Stimulated activated CD4-positive, alpha-beta T cell treated with anti-CD3 and anti-CD28 coated beads, Interleukin-2, amount 100 ng/mL, for 24 hours (primary cell): ENCODE measurements at places on chromosomes 2 and 18.

- no peak for DNase-seq
These were observed 101.8 kb upstream of the MYO3B start for GRCh38 chr2:170076189-170076588.

- no peak for DNase-seq
These were observed 39.9 kb downstream of the CROCC2 start for GRCh38 chr2:240946046-240946445.

DNA sequence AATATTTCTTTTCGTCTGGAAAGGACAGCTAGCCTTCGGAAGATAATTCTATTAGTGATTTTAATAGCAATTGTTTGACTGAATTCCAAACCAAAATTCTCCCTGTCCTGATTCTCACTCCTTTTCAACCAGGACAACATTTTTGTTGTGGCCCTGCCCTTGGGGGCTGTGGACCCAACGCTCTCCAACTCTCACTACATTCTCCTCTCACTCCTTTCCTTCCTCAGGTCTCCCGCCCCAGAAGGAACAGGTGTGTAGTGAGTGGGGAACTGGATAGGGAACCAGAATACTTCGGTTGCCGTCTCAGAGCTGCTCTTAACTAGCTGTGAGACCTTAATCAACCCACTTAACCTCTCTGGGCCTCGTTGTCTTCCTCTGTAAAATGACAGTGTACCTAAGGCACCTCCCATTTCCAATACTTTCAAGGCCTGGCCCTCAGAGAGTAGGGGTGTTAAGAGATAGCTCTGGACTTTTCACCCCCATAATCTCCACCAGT lies 638 bp upstream of the ADD2 start:
- DNase-seq, result no peak

- no peak for DNase-seq
These were observed 147.2 kb downstream of the TSN start for GRCh38 chr2:121902616-121903015.

DNA sequence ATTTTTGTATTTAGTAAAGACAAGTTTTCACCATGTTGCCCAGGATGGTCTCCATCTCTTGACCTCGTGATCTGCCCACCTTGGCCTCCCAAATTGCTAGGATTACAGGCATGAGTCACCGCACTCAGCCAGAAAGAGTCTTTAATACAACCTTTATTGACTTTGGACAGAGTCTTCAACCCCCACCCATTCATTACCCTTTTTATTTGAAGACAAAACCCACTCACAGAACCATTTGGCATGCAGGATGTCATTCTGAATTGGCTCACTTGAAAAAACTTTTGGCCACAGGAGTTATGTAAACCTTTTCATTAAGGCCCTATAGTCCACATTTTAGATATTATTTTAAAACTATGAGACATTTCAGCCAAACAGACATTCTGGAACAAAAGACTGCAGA lies 217.9 kb upstream of the RND3 start:
- DNase-seq, result no peak

- DNase-seq, result no peak
These were observed 34.3 kb downstream of the AFF3 start for GRCh38 chr2:100107906-100108647.

DNA sequence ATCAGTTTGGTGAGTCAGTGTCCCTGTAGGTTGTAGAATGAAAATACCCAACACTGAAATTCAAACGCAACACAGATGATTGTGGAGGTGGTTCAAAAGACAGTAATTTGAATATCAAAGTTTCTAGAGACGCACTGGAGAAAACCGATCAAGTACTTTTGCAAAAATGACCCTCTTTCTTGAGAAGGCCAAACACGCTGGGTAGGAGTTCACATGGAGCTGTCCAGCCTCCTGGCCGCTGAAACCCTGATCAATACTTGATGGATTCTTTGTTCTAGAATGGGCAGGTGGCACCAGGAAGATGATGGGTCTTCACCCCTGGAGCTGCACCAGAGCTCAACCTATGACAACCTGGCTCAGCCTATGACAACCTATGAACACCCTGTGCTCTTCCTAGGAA lies 39.7 kb upstream of the UBE2F start:
- DNase-seq, result no peak

GRCh38 chr2:66569321-66569851 lies 134.5 kb downstream of the MEIS1 start:
- DNase-seq, result no peak

DNA sequence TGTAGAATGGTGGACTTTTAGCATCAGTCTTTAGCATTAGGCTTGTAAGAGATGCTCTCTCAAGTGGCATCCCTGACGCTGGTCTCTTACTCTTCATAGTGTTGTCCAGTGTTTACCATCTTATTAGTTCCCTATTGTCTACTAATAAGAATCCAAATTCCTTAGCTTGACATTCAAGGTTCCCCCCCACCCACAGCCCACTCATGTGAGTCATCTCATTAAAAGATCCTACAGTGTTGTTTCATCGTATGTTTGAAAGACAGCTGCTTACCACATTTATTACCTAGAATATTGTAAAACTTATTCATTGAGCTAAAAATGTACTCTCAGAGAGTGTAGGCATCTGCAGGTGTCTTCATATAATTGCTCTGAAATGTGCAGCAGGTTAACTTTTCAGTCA lies 28.5 kb downstream of the EIF5B start:
- DNase-seq, result no peak

DNA sequence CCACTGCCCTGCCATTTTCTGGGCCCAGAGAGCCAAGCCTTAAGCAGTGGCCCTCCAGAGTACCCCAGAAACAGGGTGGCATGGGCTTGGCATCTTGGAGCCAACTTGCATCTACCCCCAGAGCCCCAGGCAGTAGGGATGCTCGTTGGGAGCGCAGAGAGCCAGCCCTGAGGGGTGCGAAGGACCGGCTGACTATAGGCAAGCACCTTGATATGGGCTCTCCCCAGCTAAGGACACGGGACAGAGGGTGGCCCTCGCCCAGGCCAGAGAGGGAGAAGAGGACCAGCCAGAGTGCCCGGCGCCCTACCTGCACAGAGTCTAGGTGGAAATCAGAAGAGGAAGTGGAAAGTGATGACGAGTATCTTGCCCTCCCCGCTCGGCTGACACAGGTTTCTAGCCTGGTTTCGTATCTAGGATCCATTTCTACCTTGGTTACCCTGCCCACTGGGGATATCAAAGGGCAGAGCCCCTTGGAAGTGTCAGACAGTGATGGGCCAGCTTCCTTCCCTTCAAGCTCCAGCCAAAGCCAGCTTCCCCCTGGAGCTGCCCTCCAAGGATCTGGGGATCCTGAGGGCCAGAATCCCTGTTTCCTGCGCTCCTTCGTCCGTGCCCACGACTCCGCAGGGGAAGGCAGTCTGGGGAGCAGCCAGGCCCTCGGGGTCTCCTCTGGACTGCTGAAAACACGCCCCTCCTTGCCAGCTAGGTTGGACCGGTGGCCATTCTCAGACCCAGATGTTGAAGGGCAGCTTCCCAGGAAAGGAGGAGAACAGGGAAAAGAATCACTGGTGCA lies 16.2 kb downstream of the CEP68 start:
- DNase-seq, result no peak

GRCh38 chr2:61411109-61411508 lies 59.8 kb downstream of the USP34 start:
- DNase-seq, result no peak

GRCh38 chr2:159399716-159400415 lies 113.4 kb upstream of the WDSUB1 start:
- no peak for DNase-seq

DNA sequence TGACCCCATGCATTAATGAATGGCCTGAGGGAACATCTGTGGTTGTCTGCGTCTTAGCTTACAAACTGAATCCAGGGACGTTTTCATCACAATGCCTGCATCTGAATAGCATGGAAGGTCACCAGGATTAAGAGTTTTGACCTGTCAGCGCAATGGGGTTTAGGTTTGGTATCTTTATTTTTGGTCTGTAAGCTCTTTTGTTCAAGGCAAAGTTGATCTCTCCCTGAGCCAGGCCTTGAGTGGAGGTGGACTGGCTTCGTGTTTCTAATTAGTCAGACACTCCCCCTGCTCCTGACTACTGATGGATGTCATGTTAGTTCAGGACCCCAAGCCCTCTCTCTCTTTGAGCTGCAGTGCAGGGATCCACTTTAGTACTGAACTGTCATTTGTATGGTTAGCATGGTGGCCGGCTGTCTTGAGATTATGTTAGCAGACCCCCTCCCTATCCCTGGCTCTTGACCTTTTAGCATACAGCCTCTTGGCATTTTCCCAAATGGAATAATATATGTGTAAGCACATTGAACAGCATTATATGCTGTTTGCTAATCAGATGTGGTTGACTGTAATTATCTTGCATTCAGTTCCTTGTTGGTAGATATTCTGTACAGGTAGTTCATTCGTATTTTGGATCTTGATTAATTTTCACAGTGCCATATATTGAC lies 59.2 kb downstream of the LYPD6 start:
- DNase-seq, result no peak

- DNase-seq, result peak; percentile 51
These were observed 1.3 kb upstream of the ACKR3 start for GRCh38 chr2:236568068-236568921.

DNA sequence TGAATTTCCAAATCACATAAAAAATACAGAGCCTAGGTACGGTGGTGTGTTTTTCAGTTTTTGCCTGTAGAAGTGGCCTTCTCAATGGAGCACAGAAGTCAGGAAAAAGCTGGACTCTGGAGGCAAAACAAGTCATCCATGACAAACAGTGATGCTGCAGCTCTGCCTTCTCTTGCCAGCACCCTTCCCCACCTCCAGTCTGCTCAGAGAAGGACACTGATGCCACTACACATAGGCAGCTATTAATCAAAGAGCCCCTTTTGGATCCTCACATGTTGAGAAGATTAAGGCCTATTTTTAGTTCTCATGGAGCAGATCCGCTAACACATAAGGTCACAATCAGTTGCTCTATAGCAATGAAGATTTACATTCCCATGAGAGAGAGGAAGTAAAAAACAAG lies 181.6 kb upstream of the GALNT5 start:
- DNase-seq, result no peak

DNA sequence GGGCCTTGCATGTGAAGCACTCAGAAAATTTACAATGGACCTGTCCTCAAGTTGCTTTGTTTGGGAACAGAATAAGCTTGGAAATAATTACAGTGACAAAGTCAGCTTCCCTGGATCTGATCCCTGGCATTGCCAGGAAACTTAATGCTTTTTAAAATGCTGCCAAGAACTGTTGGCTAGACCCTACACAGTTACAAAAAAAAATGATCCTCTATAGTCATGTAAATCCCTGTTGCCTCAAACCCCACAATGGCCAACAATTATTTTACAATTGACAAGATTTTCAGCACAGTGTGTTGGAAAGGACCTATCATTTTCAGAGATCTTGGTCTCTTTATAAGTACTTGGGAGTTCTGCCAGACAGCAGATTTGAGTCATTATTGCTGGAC lies 470.4 kb upstream of the ACVR2A start:
- no peak for DNase-seq

DNA sequence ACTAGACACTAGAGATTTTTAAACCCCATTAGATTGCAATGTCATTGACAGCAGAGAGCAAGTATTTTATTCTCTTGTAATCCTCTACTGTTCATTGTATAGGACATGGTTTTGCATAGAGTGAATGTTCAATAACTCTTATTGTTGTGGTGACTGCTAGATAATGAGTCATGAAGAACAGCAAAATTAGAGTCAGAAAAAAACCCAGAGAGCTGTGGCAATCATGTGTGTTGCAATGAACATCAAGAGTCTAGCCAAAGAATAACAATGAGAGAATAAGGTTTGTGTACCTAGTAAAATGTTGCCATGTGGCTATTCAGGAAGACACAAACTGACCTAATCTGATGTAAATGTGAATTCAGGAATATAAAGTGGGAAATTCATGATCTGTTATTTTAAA lies 684.0 kb downstream of the DSC3 start:
- no peak for DNase-seq

GRCh38 chr2:64525317-64525613 lies 1.1 kb downstream of the AFTPH start:
- peak; percentile 51 for DNase-seq
